Muscle of arm (tissue), 14 donors: ENCODE measurements at places on chromosomes 7 and 10.

DNA sequence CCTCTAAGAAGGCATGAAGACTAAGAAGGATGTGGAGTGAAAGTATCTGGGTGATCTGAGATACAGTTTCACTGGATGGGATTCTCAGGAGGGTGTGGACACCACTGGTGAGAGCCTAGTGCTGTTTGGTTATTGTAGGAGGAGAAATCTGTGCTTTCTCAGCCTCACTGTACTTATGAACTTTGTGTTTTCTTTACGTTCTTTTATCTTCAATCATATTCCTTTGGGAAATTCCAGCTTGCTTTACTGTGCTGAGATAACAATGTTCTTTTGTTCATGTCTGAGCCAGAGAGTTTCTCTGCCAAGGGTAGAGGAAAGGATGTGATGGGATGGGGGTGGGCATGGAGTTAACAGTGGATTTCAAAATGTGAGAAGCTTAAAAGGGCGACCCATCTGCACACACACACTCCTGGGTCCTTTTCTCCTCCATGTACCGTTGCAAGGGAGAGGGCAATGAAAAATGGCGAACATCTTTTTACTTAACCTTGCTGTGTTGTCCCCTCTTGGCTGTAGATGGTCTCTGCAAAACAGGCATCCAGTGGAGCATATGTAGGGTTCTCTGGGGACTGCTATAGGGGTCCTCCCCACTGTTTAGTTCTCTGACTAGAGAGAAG, 25.0 kb upstream of the TAX1BP1 start:
- no peak for DNase-seq

- DNase-seq = no peak
Measured at GRCh38 chr7:90980545-90980944, 283.7 kb upstream of the FZD1 start.

DNA sequence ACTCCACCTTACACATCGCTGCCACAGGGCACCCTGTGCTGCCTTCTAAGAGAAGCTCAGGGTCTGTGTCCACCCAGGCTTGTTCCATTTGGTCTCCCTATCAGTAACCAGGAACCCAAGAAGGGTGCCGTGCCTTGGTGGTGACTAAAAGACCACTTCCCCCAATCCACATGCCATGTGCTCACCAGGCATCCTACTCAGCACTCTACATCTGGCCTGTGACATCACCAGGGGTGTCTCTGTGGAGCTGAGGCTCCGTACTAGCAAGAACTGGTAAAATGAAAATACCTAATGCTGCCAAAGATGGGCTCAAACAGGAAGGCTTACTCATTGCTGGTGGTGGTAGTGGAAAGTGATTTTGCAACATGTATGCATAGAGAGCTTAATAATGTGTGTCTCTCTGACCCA, 19.0 kb upstream of the C10orf71 start:
- DNase-seq = no peak

GRCh38 chr10:120459185-120459584, 2.2 kb downstream of the PLPP4 start:
- no peak for DNase-seq

- DNase-seq = no peak
Measured at GRCh38 chr7:157890921-157891401, 554.2 kb downstream of the DNAJB6 start.

- DNase-seq = no peak
Measured at GRCh38 chr7:108324053-108325038, 131.9 kb downstream of the NRCAM start.

- no peak for DNase-seq
Measured at GRCh38 chr10:89209718-89210117, 2.6 kb upstream of the CH25H start.

GRCh38 chr10:47397256-47397655, 13.2 kb upstream of the ZNF488 start:
- no peak for DNase-seq

DNA sequence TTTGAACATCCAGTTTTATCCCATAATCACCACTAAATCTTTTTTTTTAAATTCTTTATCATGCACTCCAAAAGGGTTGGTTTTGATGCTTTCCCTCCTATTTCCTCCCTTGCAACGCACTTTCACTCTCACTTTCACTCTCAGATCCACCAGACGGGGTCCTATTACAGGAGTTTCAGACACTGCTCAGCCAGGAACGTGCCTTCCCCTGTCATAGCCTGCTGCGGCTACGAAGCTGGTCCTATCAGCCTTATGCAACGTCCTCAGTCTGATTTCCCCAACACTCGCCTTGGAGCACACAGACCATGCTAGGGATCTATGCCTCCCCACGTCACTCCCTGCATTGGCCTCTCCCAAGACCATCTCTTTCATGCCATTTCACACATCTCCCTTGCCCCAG, 23.4 kb downstream of the ZPBP start:
- no peak for DNase-seq

DNA sequence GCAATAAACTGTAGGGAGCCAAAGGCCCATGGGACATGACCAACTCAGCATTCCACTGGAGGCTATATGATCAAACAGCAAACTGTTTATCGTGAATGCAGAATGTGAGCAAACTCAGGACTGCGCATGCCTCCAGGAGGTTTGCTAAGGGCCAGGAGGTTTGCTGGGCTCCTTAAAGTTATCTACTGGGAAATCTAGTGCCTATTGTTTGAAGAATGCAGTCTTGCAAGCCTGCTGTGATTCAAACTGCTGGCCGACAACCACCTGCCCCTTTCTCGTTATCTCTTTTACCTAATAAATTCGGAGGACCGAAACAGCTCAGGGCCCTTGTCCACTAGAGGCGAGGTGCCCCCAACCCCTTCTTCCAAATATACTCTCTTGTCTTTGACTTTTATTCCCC, 404.1 kb downstream of the KCNMA1 start:
- no peak for DNase-seq

DNA sequence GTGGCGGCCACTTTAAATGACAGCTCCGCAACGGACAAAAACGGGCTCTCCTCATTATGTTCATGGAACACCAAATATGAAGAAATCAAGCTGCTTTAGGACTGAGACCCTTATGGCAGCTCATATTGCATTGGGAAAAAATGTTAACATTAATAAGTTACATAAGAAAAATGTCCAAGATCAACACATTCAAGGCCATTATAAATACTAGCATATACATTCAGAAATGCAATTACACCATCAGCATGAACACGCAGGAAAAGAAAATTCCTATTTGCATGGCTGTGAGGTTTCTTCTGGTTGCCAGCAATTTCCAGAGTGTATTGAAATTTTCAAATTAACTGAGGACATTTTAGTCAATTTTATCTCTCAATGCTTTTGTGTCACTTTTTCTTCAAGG, 374.1 kb upstream of the NRP1 start:
- no peak for DNase-seq

- no peak for DNase-seq
Measured at GRCh38 chr7:112360681-112361080, 89.6 kb upstream of the IFRD1 start.

GRCh38 chr7:33905389-33906032, at the start of gene BMPER:
Gene BMPER (plus strand): TSS chr7:33905539. CDS start chr7:33905614, 75 bp downstream.
- peak; percentile 40 for DNase-seq

GRCh38 chr7:34851431-34851830, 185.9 kb downstream of the DPY19L1 start:
- no peak for DNase-seq

- no peak for DNase-seq
Measured at GRCh38 chr10:101631821-101632475, 43.8 kb downstream of the DPCD start.

DNA sequence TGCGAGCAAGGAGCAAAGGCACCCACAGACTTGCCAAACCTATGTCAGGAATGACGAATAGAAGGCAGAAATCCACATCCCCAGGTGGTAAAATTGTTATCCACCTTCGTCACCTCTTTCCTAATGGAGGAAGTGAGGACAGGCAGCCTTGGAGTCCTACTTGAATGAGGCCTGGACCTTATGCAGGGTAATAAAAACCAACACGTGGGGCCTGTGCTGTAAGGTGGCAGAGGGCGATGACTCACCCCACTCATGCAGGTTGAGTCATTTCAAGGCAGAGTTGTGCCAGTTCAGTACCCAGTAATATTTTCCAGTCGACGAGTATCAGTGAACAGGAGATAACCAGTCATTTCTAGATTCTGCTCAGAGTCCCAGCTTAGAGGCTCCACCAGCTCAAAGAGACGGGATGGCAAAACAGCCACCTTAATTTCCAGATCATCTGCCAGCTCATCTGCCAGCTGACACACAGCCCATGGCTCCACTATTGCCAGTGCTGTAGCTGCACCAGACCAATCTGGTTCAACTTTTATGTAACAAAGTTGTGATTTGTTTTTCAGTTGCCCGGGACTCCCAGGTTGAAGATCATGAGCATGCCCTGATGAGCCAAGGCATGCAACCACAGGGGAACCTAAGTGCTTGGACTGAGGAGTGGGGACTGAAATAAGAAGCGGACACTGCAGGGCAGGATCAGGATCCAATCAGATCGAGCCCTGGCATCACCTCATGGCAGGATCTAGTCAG, 176.2 kb upstream of the ITGB1 start:
- no peak for DNase-seq

DNA sequence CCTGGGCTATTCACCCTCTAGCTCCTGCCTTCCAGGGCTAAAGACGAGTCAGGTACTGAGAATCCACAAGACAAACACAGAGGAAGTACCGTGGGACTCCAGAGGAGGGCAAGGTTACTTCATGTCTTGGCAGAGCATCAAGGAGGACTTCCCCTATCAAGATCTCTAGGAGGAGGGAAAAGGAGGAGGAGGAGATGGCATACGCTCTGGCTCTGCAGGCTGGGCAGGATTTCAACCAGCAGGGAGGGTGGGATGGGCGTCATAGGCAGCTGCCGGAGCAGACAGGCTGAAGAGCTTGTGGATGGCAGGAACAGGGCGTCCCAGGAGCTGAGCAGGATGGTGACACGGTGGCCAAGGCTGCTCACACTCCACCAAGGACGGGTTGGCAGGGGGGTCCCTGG, 21.3 kb downstream of the MDH2 start:
- DNase-seq = no peak

GRCh38 chr10:88361995-88362807, 220.9 kb downstream of the RNLS start:
- no peak for DNase-seq

DNA sequence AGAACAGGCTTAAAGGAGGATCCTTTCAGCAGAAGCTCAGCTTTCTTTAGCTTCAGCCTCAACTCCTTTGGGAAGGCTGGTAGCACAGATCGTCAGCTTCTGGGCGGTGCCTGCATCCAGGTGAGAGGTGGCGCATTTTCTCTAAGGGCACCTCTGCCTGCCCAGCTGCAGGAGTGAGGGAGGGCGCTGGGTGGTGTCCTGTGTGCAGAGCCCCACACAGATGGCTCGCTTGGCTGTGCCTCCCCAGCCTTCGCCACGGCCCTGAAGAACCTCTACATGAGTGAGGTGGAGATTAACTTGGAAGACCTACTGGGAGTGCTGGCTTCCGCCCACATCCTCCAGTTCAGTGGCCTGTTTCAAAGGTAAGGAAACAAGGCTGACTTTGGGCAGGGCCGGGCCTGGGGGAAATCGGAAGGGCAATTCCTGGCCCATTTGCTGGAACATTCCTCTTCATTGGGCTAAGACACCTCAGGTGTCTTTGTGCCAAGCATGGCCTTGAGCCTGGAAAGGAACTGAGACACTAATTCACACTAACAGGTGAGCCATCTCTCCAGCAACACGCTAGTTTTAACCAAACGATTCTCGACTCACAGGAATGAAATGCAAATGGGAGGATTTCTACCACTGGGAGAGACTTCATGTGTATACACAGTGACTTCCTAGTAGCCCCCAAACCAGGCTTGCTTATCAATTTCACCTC, 19.9 kb downstream of the BTBD16 start:
- no peak for DNase-seq
